Adrenal gland (tissue), 19 donors: ENCODE measurements at places on chromosomes 3 and 15.

GRCh38 chr3:47193871-47194859 is 30.3 kb upstream of the SETD2 start:
- DNase-seq, result no peak

- DNase-seq, result peak; percentile 73
Measured at GRCh38 chr3:138946663-138947494, at the start of the genes FOXL2 and FOXL2NB. TSS of gene FOXL2 (minus strand) at chr3:138947137. CDS start at chr3:138946722, 415 bp downstream. TSS of gene FOXL2NB (plus strand) at chr3:138947217. CDS start at chr3:138947365, 148 bp downstream.

DNA sequence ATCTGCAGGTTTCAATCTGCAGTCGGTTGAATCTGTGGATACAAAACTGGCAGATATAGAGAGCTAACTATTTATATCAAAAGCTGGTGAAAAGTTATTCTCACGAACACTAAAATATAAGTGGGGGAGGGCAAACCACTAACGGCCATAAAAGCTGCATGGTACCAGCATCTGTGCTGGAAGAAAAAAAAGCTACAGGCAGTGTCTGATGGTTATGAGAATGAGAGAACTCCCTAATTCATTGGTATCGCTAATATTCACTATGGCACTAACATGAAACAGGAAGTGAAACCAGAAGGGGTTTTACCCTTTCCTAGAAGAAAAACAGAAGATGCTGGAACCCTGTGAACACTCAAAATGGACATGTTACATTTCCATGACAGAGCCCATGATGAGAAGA is 15.9 kb downstream of the CEP70 start:
- DNase-seq, result no peak

DNA sequence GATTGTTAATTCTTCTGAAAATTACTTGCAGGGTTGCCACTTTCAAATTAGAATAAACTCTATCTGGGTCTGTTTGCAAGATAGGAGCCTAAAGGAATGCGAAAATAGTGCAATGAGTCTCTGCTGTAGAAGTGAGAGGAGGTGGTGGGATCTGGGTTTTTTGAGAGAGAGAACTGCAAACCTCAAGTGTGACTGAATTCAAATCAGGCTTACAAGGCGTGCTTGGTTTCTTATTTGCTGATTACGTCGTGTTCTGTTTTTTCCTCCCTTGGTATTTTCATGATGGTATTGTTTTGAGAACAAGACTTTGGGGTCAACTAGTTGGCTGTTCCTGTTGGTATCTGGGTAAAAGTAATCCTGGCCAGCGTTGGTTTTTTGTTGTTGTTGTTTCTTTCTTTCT is 490.9 kb upstream of the CFAP20DC start:
- no peak for DNase-seq

- DNase-seq, result no peak
Measured at GRCh38 chr3:52281981-52282801, 3.7 kb upstream of the WDR82 start.

DNA sequence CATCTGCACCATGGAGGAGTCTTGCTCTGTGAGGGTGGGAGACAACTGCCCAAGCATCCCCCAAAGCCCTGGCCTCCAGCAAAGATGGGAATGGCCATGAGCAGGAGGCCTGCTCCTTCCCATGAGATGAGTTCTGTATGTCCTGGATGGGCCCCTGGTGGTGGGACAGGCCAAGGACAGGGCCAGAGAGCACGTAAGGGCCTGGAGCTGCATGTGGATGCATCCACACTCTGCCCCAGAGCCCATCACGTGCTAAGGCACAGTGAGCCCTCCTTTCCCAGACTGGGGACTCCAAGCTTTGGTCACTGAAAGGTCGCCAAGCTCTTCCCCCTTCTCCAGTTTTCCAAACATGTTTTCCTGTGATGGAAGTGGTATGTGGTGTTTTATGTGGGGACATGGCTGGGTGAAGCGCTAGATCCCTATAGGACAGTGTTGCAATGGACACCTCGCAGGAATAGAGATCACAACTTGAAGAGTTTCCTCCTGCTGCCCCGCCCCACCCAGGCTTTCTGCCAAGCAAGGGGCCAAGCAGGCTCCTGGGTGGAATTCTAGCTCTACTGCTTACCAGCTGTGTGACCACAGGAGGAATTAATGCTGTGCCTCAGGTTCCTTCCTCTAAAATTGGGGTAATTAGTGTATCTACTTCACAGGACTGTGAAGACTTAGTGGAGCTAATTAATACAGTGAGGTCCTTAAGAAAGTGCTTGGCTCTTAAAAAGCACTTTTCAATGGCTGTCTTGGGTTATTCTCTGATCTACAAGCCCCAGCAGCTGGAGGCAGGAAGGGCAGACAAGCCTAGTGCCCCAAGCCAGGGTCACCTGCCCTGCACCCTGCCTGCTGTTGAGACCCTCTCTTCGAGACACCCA is 106.4 kb upstream of the RPL32 start:
- DNase-seq, result peak; percentile 79

GRCh38 chr15:51202783-51203182 is 108.1 kb upstream of the TNFAIP8L3 start:
- no peak for DNase-seq
